ENCODE measurements at places on chromosomes 1 and 21. TPM values are rescaled to one million over a fixed set of nuclear protein-coding genes. Genes with fewer than 3 reads are reported as not detected.

MLLT11 gene
- 4.4 TPM for total RNA-seq

LIPI gene
- total RNA-seq: not detected

AMY2B gene
- total RNA-seq: 3.3 TPM

CD101 gene
- total RNA-seq: not detected

PLD5 gene
- not detected for total RNA-seq

DPT gene
- total RNA-seq: not detected

UBE2U gene
- not detected for total RNA-seq

HRNR gene
- total RNA-seq: not detected

OR2L8 gene
- total RNA-seq: not detected

Measured in activated CD8-positive, alpha-beta memory T cell treated with anti-CD3 and anti-CD28 coated beads for 36 hours (primary cell).